Fibroblast of skin of scalp (primary cell): ENCODE measurements at places on chromosomes 16 and 17.
A peak's percentile ranks its signal among the peaks of the same experiment; 100 is the strongest.

- DNase-seq = no peak
Observed at GRCh38 chr16:77721752-77722308, 484 bp upstream of the NUDT7 start.

DNA sequence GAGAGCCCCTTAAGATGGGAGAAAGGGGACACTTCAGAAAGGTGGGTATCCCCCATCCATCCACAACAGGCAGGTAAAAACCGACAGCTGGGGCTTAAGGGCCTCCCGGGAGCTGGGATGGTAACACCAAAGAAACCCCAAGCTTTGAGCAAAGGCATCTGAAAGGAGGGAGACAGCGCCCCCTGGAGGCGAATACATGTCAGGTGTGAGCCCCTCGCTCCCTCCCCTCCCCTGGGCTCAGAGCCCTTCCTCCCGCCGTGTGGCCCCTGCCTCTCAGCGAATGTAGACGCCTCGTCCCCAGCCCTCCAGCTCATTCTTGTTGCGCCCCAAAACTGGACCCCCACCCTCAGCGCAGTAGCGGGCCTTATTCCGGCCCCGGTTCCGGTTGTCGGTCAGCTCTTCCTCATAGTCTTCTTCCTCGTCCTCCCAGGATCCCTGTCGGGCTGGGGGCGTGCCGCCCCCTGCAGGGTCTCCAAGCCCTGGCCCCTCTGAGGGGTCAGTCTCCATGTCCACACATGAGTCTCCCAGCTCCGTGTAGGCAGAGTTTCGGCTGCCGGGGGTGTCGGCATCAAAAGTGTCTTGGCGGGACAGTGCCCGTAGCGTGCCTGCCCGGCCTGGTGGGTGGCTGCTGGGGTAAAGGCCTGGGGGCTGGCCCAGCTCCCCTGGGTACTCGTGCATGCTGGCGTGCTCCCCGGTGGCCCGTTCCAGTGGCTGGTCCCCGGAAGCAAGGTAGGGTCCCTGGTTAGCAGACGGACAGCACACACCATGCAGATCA lies 9.1 kb upstream of the ARL5C start:
- peak; percentile 72 for DNase-seq

DNA sequence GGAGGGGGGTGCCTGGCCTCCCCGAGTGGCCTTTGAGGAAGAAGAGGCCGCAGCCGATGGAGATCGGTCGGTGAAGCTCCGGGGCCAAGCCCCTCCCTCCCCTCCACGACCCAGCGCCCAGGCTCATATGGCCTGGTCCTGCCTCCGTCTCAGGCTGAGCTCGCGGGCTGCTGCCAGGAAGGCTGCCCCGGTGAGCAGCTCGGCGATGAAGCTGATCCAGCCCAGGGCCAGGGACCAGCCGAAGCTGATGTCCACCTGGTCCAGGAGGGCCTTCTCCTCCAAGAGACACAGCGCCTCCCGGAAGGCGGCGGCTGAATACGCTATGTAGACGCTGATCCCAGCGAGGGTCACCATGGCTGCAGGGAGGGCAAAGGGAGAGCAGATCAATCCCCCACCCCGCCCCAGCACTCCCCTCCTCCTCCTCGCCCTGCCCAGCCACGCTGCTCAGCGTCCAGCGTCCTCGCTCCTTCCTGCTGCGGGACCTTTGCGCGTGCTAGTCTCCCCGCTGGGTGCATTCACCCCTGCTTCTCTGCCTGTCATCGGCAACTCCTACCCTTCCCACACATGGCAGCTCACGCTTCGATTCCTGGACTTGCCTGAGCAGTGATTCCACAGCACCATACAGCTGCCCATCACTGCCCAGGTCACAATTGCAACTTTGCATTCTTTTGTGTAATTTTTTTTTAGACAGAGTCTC lies 20.5 kb downstream of the TMEM114 start:
- DNase-seq = no peak

GRCh38 chr16:87045466-87046216 lies 271.6 kb downstream of the C16orf95 start:
- no peak for DNase-seq

GRCh38 chr16:58548378-58548777 lies 33.1 kb downstream of the SETD6 start:
- no peak for DNase-seq

DNA sequence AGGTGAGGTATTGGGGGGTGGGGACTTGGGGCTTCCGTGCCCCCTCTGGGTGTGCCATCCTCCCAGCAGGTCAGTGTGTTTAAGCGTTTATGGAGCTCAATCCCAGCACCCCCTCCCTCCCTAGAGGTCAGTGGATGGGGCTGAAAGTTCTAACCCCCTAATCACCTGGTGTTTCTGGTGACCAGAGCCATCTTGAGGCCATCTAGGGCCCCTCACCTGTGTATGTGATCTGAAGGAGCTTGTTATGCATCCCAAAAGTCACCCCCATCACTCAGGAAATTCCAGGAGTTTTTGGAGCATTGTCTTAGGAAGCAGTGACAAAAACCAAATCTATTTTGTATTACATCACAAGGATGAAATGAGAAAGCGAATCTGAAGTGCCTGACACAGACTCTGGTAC lies 67.8 kb upstream of the NOL11 start:
- no peak for DNase-seq
